ENCODE measurements at places on chromosomes 5 and 9.
A peak's percentile ranks its signal among the peaks of the same experiment; 100 is the strongest.

DNA sequence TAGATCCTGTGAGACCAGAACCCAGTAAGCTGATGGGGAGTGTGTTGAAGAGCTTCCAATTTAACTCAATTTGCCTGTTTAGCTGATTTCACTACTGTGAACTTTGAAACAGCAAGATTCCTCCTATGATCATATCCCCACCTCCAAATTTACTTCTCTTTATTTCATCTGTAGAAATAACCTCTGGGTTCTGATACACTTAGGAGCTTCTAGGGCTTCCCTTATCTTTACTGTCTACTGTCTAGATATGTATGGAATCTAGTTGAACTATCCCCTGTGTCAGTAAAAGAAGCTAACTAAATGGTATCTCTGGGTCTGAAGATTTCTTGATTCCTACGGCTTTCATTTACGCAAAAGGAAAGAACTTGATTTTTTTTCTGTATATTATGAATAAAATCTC is 116.8 kb downstream of the GCNT1 start:
- DNase-seq, result no peak

GRCh38 chr5:119583684-119584083 is 45.7 kb upstream of the FAM170A start:
- no peak for DNase-seq

DNA sequence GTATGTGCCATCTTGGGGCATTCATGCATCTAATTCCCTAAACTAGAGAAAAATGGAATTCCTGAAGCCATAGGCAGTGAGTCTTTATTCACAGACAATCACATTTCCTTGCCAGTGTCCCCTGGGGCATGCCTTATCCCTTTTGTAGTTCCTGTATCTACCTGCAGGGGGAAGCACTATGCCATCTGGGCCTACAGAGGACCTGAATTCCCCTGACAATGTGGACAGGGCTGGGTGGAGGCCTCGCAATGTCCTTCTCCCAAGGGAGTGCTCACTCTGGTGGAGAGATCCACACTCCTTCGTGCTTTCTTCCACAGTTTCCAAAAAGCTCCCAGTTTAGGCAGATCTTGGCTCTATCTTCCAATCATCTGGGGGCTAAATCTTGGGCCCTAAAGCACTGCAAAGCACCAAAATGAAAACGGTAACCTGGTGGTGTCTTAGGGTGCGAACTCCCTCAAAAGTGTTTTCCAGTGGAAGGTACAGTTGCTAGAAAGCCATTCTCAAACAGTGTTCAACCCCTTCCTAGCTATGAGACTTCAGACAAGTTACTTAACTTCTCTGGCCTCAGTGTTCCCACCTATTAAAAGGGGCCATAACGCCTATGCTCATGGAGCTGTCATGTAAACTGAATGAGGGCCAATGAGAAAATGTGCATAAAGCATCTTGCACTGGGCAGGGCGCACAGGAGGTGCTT is 17.5 kb downstream of the WHRN start:
- peak; percentile 71 for DNase-seq

GRCh38 chr5:72245546-72245945 is 74.5 kb downstream of the MRPS27 start:
- DNase-seq, result no peak

DNA sequence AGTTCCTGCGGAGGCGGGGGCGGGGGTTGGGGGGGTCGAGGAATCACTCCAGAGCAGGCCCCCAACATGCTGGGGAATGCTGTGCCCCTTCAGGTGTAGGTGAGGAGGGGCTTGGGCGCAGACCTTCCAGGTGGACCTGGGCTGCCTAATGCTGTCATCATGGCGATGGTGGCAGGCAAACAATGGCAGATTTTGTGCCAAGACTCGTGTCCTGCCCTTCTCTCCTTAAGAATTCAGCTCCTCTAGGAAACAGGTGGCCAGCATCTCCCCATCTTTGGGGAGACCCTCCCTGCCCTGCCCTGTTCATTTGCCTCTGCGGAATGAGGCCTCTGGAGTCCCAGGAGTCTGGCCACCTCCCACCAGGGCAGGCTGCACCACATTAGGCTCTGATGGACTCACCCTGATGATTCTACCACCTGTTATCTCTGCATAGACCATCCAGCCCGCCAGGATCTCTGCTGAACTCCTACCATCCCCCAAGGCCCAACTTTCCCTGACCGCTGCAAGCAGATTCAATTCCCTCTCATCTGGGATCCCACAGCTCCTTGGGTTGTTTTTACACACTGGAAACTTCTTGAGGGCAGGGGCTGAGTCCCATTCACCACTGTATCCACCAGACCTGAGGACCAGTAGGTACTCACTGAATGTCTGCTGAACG is 10.9 kb upstream of the SLC25A51 start:
- no peak for DNase-seq

DNA sequence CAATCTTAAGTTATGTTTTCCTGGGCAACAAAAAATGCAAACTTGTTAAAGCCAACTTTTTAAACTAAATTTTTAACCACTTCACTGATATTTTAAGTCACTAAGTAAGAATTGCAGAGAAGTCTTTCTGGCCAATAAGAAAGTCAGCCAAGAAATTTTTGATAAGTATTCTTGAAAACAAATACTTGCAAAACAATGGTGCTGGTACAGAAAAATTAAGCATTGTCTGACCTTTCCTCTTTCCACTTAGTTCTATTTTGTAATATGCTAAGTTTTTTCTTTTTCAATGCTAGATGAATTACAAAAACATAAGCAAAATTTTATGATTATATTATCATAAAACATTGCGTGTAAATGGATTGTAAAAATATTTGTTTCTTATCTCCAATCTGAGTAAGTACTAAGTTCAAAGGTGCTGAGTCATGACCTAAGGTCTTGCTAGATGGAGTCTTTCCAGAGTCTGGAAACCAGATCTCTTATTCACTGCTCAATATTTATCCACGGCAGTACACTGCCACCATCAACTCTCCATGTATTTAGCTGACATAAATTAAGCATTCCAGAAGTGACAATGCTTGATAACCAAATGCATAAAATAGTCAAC is 139.7 kb downstream of the MEF2C start:
- no peak for DNase-seq

- no peak for DNase-seq
Measured at GRCh38 chr5:74082512-74083055, 456.6 kb downstream of the ARHGEF28 start.

GRCh38 chr9:28620661-28621060 is 1047.4 kb upstream of the C9orf72 start:
- DNase-seq, result no peak

- no peak for DNase-seq
Measured at GRCh38 chr9:84856181-84856632, 186.7 kb downstream of the NTRK2 start.

DNA sequence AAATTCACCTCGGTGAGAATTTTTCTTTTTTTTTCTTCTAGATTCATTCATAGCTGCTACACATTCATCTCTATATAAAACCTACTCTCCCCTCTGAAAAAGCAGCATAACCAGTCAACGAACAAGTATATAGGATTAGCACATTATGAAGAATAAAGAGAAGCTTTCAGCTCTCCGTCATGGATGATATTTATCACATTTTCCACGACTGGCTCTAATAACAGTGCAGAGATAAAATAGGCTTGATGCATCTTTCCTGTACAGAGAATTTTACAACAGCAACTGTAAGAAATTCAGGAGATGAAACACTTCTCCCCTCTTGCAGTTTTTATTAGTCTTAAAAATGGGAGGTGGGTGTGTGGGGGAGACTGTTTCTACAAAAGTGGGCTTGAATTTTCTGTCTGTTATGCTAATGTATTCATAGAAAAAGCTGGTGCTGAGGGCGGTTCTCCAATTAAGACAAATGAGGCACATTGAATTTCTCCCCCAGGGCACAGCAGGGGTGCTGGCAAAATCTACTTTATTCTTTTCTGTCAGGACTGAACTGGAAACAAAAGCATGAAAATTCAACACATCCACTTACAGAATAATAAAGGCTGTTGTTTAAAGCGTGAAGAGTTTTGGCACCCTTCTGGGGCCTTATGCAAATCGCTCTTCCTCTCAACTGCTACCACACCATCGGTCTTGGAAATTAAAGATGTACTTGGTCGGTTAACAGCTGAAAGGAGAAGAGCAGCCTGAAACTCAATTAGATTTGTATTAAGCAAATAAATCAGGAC is 233.9 kb upstream of the ZNF608 start:
- DNase-seq, result no peak

DNA sequence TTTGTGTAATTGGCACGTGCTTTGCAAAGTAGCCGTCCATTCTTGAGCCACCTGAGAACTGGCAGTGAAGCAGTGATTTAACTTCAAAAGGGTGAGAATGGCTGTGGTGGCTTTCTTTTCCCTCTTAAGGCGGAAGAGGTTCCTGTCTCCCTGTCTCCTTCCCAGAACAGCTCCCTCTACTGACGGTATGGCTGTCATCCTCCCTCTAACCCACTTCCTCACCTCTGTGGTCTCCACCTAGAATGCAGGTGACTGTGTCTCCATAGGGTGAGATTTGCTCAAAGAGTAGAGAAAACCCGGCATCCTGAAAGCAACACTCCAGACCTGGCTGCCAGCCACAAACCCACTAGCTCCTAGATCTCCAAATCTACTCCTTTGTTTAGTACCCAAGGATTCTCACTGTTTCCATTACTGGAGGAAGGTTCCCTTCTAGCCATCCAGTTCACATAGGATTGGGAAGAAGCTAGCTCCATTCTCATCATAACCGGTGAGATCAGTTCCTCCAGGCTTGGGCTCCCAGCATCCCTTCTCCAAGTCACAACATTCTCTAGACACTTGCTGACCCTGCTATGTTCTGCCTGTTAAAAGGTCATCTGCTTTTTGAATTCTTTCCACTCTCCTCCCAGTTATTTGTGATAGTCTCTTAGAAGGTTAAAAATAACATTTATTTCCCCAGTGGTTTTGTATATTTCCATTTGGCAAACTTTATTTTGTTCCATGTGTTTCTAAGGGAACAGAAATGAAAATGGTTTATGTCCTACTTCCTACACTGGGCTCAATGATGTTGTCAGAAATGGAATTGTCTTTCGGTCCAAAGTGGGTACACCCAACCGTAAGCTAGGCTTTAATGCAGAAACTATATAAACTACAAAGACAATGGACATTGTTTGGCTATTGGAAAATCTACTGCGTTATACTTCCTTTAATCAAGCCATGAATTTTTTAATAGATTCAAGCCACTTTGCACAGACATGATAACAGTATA is 269.4 kb downstream of the CWC27 start:
- DNase-seq, result peak; percentile 46

GRCh38 chr5:44885903-44886302 is 77.2 kb downstream of the MRPS30 start:
- DNase-seq, result no peak

GRCh38 chr5:177086654-177087397 is at the start of gene FGFR4:
TSS of gene FGFR4 (plus strand) at chr5:177086915. CDS start at chr5:177089603, 2,688 bp downstream.
- DNase-seq, result peak; percentile 79

DNA sequence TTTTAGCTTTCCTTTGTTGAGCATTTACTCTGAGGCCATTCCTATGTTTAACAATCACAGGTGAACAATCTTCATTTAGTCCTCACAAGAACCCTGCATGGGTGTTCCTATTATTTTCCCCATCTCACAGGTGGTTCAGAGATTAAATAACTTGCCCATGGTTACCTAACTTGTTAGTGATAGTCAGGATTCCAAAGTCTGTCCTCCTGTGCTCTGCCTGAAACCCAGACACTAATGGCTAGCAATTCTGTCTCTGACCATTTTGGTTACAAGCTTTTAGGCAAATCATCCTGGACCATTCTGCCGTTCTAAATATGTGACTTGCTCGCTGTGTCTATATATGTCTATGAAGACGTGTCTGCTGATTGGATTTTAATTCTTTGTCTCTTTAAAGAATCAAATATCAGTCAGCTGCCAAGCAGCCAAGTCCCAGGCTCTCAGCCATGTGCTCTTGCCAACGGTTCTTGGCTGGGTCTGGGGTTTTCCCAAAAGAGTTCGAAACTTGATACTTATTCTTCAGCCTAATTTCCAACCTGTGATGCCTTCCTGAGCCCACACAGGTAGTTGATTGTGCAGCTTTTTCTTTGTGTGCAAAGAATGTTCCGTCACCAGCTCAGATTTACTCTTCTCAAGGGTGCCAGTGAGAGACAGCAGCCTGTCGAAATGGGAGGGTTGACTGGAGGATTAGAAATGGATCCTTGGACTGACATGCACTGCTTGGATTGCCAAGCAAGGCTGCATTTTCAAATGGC is 121.7 kb downstream of the NREP start:
- DNase-seq, result no peak

- no peak for DNase-seq
Measured at GRCh38 chr5:142342128-142342981, 17.5 kb upstream of the SPRY4 start.

- no peak for DNase-seq
Measured at GRCh38 chr5:60870857-60871256, 26.8 kb upstream of the ELOVL7 start.

DNA sequence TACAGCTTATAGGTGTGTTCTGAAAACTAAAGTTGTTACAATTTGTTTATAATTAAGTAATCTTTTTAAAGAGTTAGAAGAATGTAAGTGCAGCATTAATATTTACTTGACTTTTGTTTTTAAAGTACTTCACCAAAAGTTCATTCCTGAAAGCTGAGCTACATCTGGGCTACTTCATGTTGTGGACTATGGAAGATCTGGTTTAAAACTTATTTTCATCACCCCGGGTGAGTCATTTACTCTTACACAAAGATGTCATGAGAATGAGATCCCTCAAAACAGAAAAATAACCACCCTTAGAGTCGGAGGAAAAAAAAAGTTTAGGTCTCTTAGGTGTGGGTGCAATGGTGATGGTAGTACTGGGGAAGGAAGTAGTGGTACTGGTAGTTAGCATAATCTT is 5.1 kb downstream of the POU5F2 start:
- DNase-seq, result no peak

- DNase-seq, result no peak
Measured at GRCh38 chr9:93397661-93398373, 53.7 kb upstream of the FAM120A start.

- DNase-seq, result no peak
Measured at GRCh38 chr5:169384661-169385060, 83.7 kb upstream of the SLIT3 start.

- DNase-seq, result no peak
Measured at GRCh38 chr9:18333157-18333556, 140.8 kb upstream of the ADAMTSL1 start.

GRCh38 chr5:14364096-14364495 is 217.5 kb upstream of the OTULINL start:
- no peak for DNase-seq

DNA sequence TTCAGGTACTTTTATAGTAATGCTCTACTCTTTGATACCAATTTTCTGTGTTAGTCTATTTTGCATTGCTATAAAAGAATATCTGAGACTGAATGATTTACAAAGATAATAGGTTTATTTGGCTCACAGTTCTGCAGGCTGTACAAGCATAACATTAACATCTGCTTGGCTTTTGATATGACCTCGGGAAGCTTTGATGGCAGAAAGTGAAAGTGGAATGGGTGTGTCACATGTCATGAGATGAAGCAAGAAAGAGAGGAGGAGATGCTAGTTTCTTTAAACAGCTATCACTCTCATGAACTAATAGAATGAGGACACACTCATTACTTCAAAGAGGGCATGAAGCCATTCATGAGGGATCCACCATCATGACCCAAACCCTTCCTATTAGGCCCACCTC is 270.9 kb upstream of the IL12B start:
- no peak for DNase-seq

GRCh38 chr5:997001-997474 is 11.6 kb upstream of the NKD2 start:
- peak; percentile 21 for DNase-seq

GRCh38 chr5:172096207-172096940 is 89.9 kb upstream of the FBXW11 start:
- DNase-seq, result no peak
